ENCODE measurements at places on chromosomes 12 and 14.

- DNase-seq, result no peak
These were observed 20.1 kb downstream of the SPRING1 start for GRCh38 chr12:116717466-116718437.

DNA sequence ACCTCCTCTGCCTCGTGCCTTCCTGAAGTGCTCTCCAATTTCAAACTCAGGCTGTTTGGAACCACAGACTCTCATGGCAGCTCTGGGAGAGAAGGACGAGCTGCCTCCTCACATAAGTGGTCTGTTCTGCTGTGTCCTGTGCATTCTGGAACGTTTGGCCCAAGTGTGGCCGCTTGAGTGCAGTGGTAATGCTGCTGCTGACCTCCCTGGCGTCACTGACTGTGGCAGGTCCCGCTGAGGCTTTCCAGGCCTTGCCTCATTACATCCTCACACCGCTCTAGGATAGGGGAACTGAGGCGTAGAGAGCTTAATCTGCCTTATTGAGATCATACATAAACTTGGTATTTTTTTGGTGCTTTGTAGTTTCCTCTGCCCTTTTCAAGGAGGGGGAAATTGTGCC, 14.2 kb downstream of the CCDC92 start:
- no peak for DNase-seq

DNA sequence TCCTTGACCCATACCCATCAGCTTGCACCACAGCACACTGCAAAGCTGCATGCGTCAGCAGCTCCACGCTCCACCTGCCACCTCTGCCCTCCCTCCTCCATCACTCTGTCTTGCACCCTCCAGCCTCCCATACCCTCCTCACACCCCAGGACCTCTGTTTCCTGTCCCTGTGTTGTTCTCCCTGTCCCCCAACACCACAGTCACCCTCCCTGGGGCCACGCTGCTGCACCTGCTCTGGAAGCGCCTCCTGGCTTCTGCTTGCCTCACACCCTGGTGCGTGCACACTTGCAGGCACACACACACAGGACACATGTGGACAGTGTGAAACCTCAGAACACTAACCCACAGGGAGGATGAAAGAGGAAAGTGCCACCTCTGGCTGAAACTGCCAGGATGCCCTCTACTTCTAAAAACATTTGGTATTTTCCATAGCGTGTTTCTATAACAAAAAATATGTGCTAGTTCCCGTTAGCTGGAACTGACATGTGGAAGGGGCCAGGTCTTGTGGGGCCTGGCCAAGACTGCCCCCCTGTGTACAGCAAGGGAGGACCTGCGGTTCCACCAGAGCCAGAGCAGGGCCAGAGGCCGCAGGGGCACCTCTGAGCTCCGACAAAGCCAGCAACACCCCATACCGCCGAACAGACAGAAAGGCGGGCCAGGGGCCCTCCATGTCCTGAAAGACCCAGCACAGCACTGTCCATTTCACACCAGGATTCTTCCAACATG, 10.0 kb downstream of the BRF1 start:
- DNase-seq, result no peak

GRCh38 chr12:40375076-40375475, 150.3 kb downstream of the LRRK2 start:
- DNase-seq, result no peak

DNA sequence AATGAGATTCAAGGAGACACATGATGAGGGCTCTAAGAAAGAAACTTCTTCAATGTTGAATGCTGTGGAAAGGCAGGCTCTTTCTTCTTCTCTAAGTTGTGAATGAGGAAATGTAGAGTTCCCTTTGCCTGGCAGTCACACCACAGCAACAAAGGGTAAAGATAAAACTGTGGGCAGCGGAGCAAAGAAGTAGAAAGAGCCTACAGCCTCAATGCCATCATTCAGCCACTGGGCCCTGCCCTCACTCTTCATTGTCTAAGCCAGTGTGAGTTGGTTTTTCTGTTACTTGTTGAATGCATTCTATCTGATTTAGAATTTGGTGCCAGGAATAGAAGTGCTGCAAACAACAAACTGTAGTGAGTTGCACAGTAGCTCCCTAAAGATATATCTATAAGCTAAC, 12.2 kb downstream of the SDR9C7 start:
- DNase-seq, result no peak

DNA sequence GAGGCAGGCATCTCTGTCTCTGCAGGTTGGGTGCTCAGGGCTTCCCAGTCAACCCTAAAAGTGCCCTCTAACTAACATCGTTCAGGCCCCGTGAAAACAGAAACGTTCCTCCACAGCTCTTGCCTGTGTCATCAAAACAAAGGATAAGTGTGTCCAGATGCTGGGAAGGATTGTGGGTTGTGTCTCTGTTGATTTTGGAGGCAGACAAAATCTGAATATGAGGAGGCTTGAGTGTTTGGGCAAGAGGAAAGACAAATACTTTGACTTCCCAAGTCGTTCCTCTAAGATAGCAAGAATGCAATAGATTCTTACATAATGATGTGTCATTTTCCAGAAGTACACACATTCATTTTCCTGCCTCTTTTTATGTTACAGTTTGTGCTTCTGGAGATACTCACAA, 52.9 kb downstream of the SERPINA3 start:
- DNase-seq, result no peak

DNA sequence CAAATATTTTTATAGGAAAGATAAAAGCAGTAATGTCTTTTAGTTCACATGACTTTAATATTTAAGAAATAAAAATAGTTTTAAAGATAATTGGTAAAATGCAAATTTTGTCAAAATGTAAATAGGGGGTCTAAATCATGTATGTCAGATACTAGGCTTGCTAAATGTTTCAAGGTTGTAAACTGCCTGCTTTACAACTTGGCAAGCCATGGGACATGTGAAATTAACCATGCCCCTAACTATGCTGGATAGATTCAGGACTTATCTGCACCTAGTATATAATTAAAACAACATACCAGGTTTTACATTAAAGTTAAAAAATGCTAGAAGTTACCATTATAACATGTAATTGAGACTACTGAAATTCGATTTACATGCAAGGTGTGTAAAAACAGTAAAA, 537.3 kb upstream of the MIS18BP1 start:
- no peak for DNase-seq

DNA sequence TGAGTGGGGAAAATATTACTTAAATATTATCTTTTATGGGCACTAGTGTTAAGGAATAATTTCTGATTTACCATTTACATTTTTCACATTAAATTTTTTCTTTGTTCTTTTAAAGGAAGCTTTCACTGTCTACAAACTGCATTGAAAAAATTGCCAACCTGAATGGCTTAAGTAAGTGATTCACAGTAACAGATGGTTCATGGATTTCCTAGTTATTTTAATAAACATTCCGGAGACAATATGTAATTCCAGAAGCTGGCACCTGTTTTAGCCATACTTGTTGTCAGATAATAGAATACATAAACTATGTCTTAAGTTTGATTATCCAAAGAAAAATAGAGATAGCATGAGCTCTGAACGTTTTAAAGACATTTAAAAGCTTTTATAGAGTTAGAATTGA, 17.1 kb downstream of the DNAL1 start:
- DNase-seq, result no peak

GRCh38 chr12:109830718-109831117, 2.5 kb downstream of the TRPV4 start:
- no peak for DNase-seq

- no peak for DNase-seq
These were observed 90.6 kb downstream of the VCPKMT start for GRCh38 chr14:50025776-50026175.

GRCh38 chr14:24270537-24271133, 762 bp downstream of the RABGGTA start:
- no peak for DNase-seq

DNA sequence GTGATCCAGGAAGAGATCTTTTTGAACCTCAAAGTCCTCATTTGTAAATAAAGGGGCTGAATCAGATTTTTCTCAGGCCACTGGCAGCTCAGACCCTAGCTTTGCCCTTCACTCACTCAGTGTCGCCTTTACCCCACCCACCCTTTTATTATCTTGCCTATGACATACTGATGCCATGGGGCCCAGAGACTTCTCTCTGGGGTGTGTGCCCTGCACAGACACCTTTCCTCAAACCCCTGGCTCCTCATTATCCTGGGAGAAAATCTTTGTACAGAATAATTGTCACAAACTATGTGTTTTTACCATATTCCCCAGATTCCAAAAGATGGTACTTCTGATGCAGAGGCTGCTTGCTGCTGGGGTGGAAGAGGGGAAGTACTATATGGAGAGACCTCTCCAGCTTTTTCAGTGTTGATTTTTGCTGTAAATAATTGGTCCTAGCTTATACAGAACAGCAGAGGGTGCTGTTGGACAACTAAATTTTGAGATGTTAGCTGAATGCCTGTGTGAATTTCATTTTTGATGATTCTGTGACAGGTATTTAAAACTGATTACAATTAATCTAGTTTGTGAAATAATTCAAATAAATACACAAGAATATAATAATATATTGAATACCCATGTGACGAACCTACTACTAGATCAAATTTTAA, 53.9 kb upstream of the DCD start:
- DNase-seq, result no peak

DNA sequence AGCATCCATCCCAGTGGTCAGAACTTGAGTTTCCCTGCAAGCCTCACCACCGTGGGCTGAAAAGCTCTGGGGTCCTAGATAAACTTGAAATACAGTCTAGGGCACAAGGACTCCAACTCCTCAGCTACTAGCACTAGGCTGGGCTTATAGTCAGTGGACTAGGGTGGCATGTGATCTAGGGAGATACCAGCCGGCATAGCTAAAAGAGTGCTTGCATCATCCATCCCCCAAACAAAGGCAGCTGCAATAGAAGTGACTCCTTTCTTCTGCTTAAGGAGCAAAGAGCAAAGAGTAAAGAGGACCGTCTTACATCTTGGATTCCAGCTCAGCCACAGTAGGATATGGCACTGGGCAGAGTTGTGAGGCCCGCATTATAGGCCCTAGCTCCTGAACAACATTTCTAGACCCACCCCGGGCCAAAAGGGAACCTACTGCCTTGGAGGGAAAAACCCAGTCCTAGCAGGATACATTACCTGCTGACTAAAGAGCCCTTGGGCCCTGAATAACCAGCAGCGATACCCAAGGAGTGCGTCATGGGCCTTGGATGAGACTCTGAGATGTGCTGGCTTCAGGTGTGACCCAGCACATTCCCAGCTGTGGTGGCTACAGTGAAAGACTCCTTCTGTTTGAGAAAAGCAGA, 17.9 kb upstream of the SOS2 start:
- no peak for DNase-seq

GRCh38 chr12:68106160-68106559, 53.4 kb downstream of the IFNG start:
- no peak for DNase-seq

GRCh38 chr14:54480830-54481562, 7.8 kb downstream of the GMFB start:
- no peak for DNase-seq

DNA sequence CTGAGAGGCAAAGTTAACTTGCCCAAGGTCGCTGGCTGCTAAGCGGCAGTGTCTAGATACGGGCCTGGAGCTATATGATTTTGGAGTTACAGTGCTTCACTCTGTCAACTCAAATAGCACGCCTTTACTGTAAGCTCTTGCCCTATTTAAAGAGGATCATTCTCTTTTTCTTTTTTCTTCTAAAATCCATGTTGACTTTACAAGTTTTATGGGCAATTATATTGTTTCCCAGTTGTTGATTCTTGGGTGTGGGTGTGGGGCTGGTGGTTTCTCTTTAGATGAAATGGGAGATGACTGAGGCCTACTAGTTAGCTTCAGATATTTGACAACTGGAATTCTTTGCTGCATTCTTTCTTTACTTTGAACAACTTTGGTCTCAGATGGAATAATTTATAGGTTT, 70.7 kb downstream of the C12orf75 start:
- DNase-seq, result no peak

DNA sequence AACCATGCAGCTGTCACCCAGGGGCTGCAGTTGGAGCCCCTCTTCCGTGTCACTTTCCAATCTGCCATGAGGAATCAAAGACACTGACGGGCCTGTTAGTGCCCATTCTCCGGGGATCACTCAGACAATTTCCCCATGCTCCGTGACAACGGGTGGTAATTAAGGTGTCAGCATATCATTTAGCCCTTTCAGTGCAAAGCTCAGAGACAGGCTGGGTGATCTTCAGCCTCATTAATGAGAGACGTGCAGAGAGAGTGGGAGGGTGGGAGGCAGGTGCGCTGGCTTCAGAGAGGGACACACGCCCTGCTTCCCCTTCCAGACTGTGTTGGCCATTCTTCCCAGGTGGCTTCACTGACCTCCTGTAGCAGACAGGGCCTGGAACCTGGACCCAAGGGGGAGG, 58.7 kb downstream of the MVK start:
- no peak for DNase-seq

DNA sequence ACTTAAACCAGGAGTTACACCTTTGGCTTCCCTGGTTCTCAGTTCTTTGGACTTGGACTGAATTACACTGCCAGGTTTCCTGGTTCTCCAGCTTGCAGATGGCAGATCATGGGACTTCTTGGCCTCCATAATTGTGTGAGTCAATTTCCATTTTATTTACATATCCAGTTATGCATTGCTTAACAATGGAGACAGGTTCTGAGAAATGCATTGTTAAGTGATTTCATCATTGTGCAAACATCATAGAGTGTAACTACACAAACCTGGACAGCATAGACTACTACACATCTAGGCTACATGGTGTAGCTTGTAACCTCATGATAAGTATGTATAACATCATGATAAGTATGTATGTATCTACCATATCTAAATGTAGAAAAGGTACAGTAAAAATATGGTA, 276.1 kb upstream of the BTG1 start:
- no peak for DNase-seq

DNA sequence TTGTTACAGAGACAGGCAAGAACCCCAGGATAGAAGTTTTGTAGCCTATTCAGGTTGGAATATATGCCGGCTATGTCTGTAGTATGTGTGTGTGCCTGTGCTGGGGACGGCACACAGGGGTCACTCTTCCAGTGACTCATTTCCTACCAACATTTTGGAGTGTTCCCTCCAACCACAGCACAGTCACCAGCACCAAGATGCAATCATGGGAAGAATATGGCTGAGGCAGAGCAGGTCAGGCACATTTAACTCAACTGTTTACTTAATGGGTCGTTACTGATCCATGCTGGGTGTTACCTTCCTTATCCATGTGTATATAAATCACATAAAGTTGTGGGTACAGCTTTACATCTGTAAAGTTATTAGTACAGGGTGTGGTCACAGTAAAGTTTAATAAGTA, 178.3 kb downstream of the PRKD1 start:
- no peak for DNase-seq

- DNase-seq, result no peak
These were observed 11.0 kb upstream of the JPH4 start for GRCh38 chr14:23589606-23590005.

DNA sequence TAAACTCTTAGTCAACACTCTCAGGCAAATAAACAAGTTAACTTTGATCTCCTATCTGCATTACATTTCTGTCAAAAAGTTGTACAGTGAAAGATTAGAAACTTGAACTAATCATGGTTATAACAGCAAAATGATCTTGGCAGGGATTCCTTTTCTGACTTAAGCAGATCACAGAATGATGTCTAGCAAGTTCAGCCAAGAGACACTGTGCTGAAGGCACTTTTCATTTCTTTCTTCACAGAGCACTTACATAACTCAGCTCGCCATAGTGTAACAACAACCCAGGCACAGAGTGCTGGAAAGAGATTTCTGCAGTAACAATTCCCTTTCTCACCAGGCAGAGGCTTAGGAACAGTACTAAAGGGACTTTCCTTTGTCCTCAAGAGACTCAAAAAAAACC, 19.6 kb upstream of the CSRP2 start:
- no peak for DNase-seq

Measured in activated T-cell treated with anti-CD3 and anti-CD28 coated beads for 4 hours (primary cell).